ENCODE measurements at places on chromosomes 2 and 18.

GRCh38 chr2:223457301-223457700 lies 144.9 kb downstream of the SCG2 start:
- no peak for DNase-seq

DNA sequence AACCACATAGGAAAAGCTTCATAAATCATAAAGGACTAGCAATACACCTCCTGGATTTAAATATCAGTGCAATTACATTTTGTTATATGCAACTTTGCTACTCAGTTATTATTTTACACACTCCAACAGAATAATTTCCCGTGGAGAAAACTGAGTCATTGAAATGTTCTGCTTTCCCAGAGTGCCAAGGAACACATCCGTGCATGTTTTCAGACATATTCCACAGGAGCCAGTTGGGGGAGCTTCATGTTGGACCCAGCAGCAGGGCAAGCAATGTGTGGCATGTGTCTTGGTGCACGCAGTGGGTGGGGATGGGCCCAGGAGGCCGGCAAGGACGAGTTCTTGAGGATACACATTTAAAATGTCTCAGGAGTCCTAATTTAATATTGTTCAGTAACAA lies 14.4 kb upstream of the SMIM21 start:
- no peak for DNase-seq

GRCh38 chr2:40360652-40361051 lies 91.2 kb downstream of the SLC8A1 start:
- no peak for DNase-seq

DNA sequence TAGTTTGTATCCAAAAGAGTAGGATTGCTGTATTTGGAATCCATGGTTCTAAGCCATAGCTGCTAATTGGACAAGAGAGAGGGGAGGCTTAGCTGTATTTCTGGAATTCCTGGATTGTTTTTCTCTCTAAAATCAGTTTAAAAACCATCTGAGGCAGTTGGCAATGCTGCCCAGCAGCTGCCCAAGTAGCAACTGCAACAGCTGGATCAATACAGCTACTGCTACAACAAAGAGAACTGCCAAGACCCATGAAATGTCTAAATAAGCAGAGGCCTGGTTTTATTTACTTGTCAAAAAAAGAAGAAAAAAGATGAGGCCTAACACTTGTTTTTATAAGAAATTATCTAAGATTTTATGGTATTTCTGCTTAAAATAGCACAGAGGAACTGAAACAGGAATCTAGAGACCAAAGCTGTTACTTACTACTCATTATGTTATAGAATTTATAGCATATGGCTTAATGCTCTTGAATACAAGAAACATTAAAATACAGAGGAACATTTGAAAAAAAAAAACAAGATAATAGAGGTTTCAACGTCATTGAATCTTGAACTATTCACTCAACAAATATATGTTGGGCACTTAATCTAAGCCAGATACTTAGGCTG lies 39.1 kb downstream of the TMEFF2 start:
- no peak for DNase-seq

- DNase-seq = no peak
Observed at GRCh38 chr2:217669831-217670230, 333.0 kb downstream of the TNS1 start.

GRCh38 chr2:69393963-69394362 lies 6.9 kb upstream of the GFPT1 start:
- DNase-seq = no peak

DNA sequence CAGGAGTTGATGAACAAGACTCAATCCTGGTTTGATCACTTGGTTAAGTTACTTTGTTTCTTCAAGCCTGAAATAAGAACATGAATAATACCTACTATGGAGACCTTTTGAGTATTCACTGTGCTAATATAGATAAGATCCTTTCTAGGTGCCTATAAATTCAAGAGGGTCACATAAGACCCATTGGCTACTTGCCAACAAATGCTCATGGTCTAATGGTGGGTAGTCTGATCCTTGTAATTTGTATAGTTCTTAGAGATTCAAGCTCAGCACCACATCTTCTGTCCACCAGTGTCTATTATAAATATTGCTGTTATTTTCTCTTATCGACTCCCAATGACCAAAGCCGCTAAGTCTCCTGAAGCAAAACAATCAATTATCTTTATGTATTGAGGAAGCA lies 27.4 kb upstream of the ACSL3 start:
- DNase-seq = no peak

DNA sequence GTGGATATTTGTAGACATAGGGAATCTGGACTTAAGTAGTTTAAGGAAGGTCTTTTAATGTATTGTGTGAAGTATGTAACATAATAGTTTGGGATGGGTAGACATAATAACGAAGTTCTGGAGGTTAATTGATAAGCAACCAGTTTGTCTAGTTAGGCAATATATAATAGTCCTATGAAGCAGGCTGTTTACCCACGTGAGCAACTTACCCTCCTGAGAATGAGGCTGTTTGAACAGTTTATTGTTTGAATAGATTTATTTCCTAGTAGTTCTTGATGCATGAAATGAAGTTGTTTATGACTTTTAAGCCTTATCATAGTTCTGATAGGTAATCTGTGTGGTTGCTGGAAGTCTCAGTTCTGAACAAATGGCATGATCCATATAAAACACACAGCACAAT lies 361.5 kb downstream of the GALNT13 start:
- DNase-seq = no peak

DNA sequence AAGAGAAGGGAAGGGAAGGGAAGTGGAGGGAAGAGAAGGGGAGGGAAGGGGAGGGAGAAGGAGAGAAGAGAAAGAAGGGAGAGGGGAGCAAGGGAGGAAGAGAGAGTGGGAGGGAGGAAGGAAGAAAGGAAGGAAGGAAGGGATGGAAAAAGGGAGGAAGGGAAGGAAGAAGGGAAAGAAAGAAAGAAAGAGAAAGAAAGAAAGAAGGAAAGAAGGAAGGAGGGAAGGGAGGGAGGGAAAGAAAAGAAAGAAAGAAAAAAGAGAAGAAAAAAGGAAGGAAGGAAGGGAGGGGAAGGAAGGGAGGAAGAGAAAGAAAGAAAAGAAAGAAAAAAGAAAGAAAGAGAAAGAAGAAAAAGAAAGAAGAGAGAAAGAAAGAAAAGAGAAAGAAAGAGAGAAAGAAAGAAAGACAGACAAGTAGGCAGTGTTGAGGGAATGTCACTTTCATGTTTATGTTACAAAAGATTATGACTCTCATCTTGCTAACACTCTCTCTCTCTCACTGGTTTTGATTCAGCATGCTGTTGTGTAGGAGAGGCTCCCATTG lies 58.0 kb upstream of the ZNF804A start:
- no peak for DNase-seq

DNA sequence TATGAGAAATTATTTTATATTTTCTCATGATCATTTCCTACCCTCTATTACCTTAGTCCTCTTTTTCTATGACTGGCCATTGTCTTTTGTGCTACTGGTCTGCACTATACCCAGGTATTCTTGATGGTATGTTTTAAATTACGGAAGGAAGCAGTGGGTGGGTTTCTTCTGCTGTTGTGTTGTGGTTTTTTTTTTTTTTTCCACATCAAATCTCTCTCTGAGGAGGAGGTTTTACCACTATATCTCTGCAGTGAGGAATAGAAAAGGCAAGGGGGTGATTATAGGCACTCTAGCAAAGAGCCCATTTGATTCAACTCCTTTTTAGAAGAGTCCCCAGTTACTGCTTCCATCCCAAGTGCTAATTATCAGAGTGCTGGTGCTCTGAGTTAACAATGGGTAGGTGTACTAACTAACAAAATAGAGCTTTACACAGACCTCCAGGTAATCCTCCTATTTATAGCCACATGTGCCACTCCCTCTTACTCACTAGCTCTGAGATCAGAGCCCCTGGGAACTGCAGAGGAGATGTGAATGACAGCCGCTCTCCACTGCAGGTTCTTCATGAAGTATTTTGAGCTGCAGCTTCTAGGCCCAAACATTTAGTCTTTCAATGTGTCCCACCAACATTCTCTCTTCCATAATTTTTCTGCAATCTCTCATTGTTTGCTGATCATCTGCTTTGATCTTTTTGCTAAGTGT lies 301.6 kb upstream of the GULP1 start:
- DNase-seq = no peak

GRCh38 chr2:147679191-147679954 lies 165.5 kb upstream of the ACVR2A start:
- peak; percentile 62 for DNase-seq

- DNase-seq = no peak
Observed at GRCh38 chr2:197207598-197207997, 103.0 kb downstream of the ANKRD44 start.

DNA sequence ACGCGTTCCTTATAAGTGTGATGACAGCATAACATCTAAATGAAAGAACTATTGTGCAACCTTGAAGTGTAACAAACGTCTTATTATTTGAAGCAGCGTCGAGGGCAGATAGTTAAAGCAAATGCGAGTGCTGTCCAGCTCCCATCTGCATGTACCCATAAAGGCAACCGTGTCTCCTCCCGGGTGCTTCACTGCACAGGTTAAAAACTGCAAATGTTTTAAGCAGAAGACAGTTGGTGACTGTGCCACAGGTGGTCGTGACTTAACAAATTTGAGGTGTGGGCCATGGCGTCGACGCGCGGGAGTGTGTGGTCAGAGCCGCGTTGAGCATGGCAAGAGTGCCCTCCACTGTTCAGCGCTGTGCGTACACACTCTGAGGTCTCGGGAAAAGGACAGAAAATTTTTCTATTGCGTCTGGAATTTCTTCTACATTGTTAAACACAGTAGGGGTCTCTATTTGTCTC lies 6.4 kb downstream of the SALL3 start:
- peak; percentile 77 for DNase-seq

GRCh38 chr2:59391896-59392295 lies 1150.8 kb upstream of the FANCL start:
- DNase-seq = no peak

DNA sequence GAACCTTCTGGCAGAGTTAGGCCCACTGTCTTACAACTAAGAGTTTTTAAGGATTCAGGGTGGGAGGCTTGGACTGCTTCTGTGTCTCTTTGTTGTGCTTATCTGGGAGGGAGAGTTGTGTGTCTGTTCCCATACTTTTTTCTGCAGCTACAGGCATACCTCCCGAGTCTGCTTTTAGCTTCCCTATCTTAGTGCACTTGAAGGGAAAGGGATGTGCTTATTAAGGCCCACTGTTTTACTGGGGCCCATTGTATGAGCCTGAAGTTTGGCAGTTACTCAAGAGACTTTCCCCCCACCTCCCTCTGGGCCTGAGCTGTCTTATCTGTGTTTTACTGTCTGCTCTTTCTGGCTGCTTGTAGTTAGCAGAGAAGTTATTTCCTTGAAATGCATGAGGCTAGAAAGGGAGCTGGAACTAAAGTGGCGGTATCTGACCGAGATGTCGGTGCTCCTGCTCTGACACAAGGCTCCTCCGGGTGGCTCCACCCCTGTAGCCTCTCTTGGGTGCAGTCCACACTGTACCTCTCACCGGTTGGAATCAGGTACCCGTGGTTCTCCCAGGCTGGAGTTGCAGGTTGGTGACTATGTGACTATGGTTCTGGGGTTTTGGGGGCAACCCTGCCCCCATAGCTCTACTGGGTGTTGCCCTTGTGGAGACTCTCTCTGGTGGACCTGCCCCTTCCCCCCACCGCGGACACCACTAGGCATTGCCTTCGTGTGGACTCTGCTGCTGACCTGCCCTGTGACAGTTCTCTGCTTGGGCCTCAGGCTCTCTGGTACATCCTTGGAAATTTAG lies 12.9 kb downstream of the UBR3 start:
- DNase-seq = no peak

- no peak for DNase-seq
Observed at GRCh38 chr2:43121580-43122314, 104.7 kb downstream of the ZFP36L2 start.

DNA sequence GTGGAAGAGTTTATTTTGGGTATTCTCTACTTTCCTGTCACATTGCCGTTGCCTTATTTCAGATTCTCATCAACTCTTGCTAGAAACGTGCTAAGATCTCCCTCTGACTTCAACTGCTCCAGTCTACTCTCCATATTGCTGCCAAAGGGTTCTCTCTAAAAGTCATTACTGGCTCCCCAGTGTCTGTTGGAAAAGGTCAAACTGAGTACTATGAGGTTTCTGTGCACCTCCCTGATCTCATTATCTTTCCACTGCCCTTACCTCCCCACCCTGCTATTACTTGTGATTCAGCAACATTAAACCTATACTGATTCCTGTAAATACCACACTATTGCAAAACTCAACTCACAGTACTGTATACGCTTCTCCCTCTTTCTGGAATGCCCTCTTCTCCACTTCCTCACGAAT lies 1.9 kb upstream of the KRCC1 start:
- no peak for DNase-seq

- no peak for DNase-seq
Observed at GRCh38 chr18:42047721-42048120, 92.7 kb downstream of the PIK3C3 start.

- DNase-seq = no peak
Observed at GRCh38 chr18:2559249-2559648, 12.1 kb downstream of the METTL4 start.

DNA sequence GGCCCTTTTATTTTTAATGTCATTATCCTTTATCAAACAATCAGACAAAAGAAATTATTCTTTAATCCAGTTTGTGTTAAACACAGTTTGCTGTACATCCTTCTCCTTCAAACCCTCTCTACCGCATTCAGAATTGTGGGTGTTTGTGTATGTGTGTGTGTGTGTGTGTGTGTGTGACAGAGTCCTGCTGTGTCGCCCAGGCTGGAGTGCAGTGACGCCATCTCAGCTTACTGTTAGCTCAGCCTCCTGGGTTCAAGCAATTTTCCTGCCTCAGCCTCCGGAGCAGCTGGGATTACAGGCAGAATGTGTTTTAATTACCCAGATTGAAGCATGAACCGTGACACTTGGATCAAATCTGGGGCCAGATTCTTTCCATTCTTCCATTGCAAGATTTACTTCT lies 723.7 kb downstream of the DCDC2C start:
- no peak for DNase-seq

DNA sequence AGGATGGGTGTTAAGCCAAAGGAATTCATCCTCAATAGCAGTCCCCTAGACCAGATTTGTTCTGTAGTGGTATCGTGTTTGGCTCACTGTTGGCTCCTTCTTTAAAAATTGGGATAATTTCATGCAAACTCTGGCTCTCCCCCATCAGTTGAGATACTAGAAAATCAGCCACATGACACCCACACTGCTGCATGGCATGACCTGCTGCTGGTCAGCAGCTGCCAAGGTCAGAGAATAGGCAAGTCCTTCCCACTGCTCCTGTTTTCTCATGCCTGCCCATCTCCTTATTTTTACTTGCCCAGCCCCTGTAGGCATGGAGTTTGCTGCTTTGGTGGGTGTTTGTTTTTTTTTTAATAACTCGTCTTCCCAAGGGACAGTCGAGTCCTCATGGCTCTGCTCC lies 1.0 kb upstream of the SNRNP200 start:
- no peak for DNase-seq

- DNase-seq = no peak
Observed at GRCh38 chr2:37154785-37155184, 2.0 kb downstream of the EIF2AK2 start.

- DNase-seq = no peak
Observed at GRCh38 chr18:25827228-25827627, 263.2 kb downstream of the SS18 start.

Measured in NCI-H1105 (cell line).